ENCODE measurements at places on chromosomes 2 and 18.

DNA sequence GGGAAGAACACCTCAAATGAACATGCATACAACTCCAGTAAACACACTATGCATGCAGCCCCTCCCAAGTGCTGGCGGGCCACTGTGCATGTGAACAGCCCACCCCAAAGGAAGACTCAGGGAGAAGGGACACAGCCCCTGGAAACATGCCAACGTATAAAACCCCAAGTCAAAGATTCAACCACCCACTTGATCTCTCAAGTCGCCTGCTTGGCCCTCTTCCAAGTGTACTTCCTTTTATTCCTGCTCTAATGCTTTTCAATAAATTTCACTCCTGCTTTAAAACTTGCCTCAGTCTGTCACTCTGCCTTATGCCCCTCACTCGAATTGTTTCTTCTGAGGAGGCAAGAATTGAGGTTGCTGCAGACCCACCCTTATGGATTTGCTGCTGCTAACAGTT, 139.1 kb downstream of the C1D start:
- DNase-seq: no peak

DNA sequence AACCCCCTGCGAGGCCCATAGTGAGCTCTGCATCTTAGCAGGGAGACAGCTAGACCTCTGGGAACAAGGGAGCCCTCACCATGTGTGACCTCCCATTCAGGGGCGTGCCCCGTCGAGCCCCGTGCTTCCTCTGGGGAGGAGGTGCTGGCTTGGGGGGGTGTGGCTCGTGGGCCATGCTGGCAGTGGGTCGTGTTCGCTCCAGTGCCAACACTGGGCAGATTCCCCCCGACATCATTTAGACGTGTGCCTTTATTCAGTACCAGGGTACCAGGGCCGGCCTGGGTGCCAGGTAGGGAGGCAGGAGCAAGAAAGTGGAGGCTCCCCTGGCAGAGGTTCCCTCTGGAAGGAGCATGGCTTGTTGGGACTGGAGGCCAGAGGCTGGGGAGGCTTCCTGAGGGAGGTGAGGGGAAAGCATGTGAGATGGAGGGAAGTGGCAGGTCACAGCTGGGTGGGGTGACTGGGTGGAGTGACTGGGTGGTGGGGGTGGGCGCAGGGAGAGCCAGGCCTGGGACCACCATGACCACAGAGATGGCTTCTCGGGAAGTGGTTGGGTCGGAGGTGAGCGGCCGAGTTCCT, 15.2 kb downstream of the GPC1 start:
- no peak for DNase-seq

GRCh38 chr18:23732439-23732838, 43.2 kb downstream of the LAMA3 start:
- no peak for DNase-seq

DNA sequence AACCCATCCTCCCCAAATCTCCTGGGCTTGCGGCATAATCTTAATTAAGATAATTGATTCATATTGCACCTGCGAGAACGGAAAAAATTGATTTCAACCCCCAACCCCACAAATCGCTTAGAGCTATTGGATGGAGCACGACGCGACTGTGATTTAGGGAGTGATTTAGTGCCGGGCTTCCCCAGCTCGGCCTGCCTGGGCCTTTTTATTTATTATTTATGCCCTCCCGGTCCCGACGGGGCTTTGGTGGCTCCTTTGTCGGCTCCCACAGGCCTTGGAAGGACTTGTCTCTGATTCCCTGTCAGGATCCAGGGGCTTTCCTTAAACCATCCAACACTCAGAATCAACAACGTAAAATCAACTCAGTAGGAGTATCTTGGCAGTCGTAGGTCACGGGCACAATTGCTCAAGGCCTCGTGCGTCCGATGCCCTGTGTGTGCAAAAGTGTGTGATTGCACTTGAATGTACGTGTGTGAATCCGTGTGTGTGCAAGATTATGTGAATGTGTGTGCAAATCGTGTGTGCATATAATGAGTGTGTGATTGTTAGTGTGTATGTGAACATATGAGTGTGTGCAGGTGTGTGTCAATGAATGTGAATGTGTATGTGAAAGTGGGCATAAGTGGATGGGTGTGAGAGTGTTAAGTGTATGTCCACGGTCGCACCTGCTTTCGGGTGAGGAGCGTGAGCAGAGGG, 4.3 kb upstream of the NEUROD1 start:
- no peak for DNase-seq

DNA sequence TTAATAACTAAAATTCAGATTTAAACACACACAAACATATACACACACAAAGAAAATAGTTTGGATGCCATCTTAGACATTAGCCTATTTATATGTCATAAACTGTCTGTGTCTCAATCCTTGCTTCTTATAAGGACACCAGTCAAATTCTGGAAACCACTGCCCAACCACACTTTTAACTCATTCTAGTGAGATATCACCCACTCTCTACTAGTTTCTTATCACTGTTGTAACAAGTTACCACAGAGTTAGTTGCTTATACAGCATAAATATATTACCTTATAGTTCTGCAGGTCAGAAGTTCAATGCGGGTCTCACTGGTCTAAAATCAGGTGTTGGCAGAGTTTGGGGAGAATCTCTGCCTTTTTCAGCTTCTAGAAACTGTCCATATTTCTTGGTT, 239.1 kb downstream of the MTX2 start:
- no peak for DNase-seq

DNA sequence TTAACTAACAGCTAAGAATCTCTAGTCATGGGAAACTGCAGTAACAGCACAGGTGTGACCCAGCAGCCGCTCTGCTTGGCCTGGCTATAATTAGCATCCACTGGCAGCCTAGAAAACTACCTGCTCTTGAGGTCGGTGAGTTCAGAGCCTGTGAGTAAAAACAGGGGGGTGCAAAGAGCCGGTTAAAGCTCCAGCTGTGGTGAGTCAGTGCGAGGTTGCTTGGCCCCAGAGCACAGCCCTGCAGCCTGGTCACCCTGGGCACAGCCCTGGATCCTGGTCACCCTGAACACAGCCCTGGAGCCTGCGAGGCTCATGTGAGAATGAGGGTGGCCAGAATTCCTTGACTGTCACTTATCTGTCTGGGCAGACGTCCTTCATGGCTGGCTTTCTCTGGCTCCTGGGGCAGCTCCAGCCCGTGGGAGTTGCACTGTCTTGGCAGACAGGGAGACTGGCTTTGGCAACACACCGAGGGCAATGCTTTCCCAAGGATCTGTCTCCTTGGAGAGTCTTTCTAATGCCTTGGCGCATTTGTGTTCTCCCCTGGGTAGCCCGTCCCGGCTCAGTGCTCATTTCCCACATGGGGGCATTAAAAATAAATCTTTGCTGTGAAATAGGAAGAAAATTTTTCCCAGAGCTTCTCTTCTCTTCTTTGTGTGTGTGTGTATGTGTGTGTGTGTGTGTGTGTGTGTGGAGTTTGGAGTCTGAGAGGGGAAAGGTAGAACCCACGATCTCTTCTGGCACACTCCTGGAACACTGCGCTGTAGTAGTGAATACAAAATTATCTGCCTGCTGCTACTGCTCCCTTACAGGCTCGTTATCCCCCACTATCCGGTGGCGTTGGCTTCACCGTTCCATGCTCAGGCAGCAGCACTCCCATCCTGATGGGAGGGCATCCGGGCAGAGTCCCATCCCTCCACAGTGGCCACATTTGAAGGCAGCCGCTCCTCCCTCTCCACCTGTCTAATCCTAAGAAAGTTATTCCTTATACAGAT, 250.2 kb upstream of the MEX3C start:
- DNase-seq: no peak

DNA sequence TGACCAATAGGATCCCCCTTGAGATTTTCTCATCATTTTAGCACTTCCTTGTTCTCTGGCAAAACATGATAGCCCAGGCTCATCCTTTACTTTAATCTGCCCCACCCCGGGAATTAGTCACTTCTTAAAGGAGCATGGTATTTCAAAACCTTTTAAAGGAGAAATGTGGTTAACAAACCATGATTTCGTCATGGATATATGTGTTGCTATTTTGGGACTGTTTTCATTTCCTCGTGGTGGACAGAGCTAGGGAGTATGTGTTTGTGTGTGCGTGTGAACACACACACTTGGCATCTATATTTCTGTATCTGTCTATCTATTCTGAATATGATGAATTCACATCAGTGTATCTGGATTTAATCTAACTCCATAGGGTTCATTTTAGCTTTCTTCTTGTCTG, 128.1 kb downstream of the BIRC6 start:
- no peak for DNase-seq

- DNase-seq: no peak
These were observed 59.9 kb downstream of the TNP1 start for GRCh38 chr2:216799873-216800431.

DNA sequence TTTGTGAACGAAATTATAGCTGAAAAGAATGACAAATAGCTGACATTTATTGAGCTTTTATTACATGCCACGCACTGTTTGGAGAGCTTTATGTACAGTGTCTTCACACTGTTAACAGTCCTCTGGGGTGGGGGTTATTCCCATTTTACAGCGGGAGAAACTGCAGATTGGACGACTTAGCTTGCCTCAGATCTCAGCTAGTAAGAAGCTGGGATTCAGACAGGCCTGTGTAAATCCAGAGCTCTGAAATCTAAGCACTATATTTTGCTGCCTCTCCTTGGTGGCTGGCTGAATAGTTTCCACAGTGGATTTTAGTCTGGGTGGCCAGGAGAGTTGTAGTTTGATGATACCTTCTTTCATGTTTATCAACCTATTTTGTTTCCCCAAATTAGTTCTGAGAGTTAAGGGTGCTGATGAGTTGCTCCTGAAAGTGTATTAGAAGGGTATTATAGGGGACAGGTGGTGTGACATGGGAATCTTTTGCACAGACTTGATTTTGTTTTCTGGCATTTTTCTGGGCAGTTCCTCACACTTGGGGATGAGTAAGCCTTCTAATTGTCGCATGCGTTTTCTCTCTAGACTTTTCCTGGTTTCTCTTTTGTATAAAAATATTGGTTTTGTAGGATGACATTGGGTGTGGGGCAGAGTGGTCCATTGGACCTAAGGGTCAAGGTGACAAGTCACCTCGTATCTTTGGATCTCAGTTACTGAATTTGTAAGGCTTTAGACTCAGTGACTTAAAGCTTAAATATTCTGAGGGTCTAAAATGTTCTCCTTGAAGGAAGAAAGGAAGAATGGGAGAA, 1.5 kb downstream of the ACSL3 start:
- DNase-seq: no peak

DNA sequence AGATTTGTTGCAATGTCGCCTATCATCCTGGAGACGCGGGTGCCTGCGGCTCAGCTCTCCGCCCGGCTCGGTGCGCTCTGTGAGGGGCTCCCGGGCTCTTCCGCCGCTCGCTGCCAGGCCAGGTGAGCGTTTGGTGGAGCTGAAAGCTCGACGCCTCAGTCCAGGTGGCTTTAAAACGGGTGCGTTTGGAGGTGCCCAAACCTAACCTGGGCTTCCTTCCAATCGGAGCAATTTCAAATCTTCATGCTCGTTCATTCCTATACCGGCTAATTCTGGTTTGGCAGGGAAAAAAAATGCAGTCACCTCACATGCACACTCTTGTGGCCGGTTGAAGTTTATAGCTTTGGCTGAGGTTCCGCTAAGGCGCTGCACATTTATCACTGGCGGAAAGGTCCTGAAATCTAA, at the start of gene SLC16A14:
SLC16A14 (minus strand) TSS at position 274 of the 405 bp plus-strand sequence. CDS start 9,572 bp downstream, outside the sequence.
- DNase-seq: no peak

- no peak for DNase-seq
These were observed 27.0 kb downstream of the TMEM200C start for GRCh38 chr18:5868218-5868854.

DNA sequence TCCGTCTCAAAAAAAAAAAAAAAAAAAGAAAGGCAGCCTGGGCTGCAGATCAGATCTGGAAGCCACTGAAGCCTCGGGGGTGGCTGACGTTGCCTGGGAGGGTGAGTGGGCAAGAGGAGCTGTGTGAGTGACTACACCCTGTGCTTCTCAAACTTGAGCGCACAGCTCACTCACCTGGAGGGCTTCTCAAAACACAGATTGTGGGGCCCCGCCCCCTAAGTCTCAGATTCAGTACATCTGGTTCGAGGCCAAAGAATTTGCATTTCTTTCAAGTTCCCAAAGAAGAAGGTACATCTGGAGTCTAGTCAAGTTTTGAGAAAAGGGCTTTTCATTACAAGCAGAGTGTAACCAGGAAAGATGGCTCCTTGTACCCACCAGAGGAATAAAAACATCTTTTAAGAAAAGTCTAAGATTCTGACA, 97.7 kb upstream of the CAB39 start:
- DNase-seq: no peak

DNA sequence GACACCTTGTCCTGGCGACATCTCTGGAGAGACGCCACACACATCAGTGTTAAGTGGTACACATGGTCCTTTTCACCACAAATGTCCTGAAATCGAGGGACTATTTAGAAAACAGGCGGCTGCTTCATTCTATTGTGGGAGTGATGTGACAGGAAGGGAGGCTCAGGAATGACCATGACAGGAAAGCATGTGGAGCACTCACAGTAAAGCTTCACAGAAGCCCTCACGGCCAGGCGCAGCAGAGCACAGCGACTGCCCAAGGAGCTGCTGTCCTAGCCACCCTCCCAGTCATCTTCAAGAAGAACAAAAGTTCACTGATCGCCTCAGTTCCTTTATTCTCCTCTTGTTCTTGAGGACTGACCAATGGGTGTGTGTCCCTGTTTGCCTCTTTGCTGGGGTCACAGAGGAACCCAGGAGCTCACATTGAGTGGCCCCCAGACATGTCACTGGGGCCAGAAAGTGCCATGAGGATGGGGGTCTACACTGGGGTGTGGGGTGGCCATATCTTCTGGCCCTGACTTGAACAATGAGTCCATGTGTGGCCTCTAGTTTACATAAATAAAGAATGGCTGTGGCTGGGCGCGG, 84.6 kb upstream of the RANBP2 start:
- DNase-seq: no peak

DNA sequence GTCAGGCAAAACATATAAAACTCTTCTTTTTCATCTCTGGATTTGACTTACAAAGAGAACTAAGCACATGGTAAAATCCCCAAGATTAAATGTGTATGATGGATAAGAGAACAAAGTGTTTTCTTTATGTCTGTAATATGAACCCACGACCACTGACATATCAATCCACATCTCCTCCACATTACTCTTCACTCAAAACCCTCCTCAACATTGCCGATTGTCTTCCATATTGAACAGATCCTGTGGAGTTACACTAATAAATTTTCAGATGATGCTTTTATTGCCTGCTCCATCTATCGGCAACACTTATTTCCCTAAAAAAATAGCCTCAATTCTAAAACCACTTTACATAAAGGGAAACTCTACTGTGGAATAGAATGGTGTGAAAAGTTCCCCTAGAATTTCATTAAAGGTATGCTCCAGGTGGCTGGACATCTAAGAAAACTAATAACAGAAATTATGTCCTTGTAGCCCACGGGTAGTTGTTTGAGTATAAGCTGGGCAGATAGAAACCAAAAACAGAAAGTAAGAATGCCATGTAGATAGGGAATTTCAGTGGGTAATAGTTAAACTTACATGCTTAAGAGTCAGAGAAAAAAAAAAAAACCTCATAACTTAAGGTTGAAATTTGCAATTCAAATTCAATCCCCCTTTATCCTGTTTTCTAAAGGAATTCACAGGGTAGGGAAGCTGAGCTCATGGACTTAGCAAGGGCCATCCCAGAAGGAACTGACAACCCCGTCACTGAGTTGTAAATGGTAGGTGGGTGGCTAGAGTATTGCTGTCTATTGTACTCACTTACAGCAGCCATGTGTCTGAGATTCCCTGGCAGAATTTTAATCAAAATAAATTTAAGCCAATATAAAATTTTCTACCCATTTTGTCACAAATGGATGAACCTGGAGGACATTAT, 305.4 kb upstream of the LYPD1 start:
- DNase-seq: no peak

GRCh38 chr2:28399956-28400355, 7.3 kb downstream of the FOSL2 start:
- no peak for DNase-seq

GRCh38 chr2:200307724-200308545, 1.4 kb downstream of the SPATS2L start:
- no peak for DNase-seq

Measured in stimulated activated CD4-positive, alpha-beta T cell treated with anti-CD3 and anti-CD28 coated beads, Interleukin-1b, Interleukin-23, amount 100 ng/mL, for 1 hour (primary cell).